GM13977 (cell line): ENCODE measurements at places on chromosomes 6 and 20.

DNA sequence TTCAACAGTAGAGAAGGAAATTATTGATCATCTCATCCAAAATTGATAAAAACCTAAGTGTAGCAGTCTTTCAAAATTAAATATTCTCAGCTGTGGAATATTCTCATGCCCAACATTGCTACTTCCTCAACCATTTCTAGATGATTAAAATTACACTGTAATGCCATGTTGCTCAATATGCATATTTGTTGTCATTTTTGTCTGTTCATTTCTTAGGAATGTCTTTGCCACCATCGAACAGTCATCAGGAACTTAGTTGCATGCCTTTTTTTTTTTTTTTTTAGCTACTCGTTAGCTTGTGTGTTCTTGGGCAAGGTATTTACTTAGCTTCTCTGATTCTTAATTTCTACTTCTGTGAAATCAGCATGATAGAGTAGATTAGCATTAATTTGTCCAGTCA, 188.6 kb downstream of the DTNBP1 start:
- DNase-seq = no peak

- no peak for DNase-seq
These were observed 278.2 kb downstream of the CDC5L start for GRCh38 chr6:44665683-44666082.

- no peak for DNase-seq
These were observed 174.2 kb downstream of the DLL1 start for GRCh38 chr6:170116636-170117035.

DNA sequence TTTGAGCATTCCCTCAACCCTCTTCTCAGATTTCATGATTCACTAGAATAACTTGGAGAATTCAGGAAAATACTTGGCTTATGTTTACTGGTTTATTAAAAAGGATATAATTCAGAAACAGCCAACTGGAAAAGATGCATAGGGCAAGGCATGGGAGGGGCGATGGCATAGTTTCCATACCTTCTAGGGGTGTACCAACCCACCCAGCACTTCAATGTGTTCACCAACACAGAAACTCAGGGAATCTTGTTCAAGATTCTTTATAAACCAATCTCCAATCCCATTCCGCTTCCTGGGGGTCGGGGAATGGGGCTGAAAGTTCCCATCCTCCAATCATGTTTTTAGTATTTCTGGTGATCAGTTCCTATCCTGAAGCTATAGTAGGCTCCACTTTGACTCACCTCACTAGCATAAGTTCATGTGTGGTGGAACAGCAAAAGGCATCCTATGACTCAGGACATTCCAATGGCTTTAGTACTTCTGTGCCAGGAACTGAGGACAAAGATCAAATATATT, 164.4 kb downstream of the SIM1 start:
- no peak for DNase-seq

- no peak for DNase-seq
These were observed 51.8 kb upstream of the RIPOR2 start for GRCh38 chr6:24987446-24988115.

GRCh38 chr20:4666001-4666479, 55.7 kb upstream of the PRND start:
- no peak for DNase-seq

GRCh38 chr6:52391599-52391998, 28.5 kb upstream of the EFHC1 start:
- no peak for DNase-seq

DNA sequence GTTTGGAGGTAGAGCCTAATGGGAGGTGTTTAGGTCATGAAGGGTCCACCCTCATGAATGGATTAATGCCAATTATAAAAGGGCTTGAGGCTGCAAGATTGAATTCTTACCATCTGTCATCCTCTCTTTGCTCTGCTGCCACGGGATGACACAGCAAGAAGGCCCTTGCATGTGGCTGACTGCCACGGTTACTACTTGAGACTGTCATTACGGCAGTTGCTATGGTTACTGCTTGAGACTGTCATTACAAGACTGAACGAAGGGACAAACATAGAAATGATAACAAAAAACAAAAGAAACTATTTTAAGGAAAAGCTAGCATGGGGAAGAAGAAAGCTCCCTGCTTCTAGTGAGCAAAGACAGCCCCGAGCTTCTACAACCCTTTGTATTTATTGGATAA, 715.0 kb downstream of the TFAP2A start:
- DNase-seq = no peak

GRCh38 chr6:84278321-84278998, 51.0 kb upstream of the CEP162 start:
- DNase-seq = no peak

GRCh38 chr20:3710703-3711483, 1.5 kb downstream of the SIGLEC1 start:
- peak; percentile 90 for DNase-seq

DNA sequence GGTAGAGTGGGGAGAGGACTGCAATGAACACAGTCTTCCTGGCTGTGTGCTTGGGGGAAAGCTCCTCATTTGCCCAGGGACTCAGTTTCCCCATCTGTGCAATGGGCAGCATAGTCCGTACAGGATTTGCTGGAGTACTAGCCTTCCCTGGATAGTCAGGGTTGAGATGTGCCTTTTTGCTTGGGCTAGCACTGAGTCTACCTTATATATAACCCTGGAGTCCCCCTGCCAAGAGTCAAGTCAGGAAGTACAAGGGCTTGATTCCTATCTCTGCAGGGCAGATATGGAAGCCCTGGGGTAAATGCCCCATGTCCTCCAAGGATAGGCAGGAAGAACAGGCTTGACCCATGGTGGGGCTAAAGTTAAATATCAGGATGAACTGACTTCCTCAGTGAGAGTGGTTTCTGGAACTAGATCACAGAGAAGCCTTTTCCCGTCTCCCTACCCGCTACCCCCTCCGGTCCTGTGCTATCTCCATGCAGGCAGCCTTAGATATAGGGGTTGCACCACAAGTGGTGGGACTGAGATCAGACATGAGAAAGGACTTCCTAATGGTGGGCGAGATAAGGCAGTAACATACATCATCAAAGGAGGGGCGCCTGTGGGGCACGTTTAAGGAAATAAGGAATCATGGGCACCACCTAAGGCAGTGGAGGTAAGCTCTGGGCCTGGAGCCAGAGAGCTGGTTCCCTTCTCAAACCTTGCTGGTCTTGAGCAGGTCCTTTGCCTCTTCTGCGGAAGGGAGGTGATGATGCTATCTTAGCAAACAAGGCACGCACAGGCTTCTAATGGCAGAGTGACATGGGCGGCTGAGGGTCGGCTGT, 157.9 kb downstream of the MRPL14 start:
- no peak for DNase-seq

DNA sequence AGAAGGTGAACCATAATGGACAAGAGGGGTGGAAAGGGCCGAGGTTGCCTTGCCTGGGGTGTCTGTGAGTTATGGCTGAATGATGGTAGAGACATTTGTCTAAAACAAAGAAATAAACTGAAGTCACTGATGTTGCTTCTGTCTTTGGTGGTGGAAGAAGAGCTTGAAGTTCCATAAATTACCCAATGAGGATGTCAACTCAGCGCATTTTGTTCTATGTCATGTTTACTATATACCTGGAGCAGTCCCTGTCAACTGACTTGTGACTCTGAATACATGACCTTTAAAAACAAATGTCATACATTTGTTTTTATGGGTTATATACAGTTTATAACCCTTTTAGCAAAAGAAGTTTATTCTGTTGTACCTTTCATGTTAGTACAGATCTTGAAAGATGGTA, 2.0 kb downstream of the EFHC1 start:
- DNase-seq = no peak

DNA sequence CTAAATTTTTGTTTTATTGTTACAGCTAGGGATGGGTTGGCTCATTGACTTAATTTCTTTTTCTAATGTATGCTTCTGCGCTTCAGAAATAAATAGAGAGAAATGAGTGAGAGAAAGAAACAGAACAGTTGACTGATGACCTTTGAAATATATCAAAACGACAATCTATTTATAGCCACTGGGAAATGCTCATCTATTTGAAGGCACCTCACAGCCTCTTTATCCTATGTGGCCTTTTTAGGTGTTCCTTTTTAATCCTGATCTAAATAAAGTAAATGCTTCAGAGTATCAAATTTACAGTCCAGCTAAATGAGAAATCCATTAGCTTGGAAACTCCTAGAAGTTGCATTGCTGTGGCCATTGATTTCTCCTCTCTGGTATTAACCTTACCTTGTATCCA, 943.5 kb upstream of the CITED2 start:
- no peak for DNase-seq

DNA sequence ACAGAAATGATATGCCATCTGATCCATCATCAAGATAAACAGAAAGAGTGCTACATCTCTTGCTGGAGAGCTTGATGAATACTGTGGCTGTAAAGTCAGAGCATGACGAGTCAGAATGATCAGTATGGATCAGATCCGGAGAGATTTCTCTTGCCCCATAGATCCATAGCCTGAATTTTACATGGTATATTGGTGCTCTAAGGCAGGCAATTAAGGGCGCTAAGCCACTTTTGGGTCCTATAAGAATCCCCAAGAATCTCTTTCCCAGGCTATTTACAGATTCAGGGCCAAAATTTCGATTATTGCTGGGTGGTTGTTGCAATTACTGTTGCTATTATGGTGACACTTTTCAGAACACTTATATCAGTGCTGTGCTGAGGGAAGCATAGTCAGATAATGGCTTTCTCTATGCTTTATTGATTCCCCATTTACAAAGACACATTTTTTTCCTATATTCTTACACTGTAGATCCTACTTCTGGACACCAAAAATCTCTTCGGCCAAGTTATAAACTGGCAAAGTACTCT, 94.4 kb downstream of the ADGRB3 start:
- DNase-seq = no peak

DNA sequence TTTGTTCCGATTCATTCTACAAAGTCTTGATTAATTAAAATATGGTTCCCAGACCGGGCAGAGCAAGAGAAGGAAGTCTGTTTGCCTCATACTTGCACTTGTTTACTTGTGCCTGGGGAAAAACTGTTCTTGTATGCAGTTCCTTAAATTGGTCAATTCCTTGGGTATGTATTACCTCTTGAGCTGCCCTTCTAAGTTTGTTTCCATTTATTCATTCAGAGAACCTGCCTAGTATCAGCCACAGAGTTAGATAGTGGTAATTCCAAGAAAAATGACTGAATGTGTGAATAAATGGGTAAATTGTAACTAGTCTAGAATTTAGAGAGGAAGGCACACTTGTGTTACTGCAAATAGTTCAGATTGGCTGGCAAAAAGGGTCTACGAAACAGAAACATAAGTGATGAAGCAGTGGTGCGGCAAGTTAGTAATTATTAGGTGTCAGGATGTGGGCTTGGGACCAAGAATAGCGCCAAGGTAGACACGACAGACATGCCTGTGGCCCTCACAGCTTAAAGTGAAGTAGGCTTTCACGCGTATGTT, 525 bp upstream of the MAK start:
- peak; percentile 78 for DNase-seq

DNA sequence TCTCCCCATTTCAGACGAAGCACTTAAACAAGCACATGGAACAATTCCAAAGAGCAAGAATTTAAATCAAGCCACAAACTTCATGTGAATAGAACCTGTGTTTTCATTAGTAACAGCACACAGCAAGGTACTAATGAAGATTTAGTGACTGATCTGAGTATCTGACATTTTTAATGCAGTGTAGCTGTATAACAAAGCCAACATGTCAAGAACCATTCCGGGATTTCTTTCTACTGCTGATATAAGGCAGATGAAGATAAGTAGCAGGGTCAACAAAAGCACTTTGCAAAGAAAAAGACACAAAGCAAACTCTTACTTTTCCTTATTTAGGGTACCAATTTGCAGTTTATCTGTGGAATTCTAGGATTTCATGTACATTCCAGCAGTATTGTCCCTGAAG, 11.3 kb downstream of the SLC17A5 start:
- DNase-seq = no peak

GRCh38 chr20:2353231-2353630, 27.5 kb upstream of the TGM6 start:
- DNase-seq = no peak

- peak; percentile 20 for DNase-seq
These were observed 83.8 kb downstream of the UST start for GRCh38 chr6:148830614-148831013.

- peak; percentile 19 for DNase-seq
These were observed 474.9 kb upstream of the AGPAT4 start for GRCh38 chr6:161748535-161749416.

GRCh38 chr6:155100087-155100486, 105.0 kb downstream of the TIAM2 start:
- DNase-seq = no peak

GRCh38 chr20:13009682-13010406, 1.1 kb downstream of the SPTLC3 start:
- peak; percentile 49 for DNase-seq

DNA sequence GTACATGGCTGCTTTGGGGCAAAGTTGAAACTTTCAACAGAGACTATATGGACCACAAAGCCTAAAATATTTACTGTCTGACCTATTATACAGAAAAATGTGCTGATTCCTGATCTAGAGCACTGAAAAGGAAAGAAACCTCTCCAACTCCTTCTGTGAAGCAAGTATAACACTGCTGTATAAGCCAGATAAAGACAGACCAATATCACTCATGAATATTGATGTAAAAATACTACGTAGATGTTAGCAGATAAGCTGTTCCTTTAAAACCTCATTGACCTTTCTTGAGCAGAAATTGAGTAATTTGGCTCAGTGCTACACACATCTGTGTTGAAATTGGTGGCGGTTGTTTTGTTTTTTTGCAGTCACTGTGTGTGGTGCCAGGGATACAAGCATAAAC, 69.9 kb upstream of the HDAC2 start:
- no peak for DNase-seq

- DNase-seq = no peak
These were observed 315.7 kb upstream of the ECI2 start for GRCh38 chr6:4451081-4451480.

DNA sequence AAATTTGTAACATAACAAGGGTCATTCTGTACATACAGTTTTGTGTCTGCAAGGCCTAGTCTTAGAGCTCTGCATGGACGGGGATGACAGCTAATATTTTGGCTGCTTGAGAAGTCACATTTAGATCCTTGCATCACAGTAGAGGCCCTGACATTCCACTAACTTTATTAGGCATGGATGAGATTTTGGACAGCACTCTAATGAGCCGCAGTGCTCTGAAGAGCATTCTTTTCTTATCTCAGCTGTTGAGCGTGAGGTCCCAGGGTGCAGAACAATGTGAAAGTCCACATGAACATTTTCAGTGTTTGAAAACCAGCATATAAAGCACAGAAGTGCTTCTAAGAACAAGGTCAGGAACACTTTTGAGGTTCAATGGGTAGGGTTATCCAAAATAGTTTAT, 58.9 kb downstream of the IPCEF1 start:
- no peak for DNase-seq
